ENCODE measurements at places on chromosomes 16 and 17. TPM values are rescaled to one million over a fixed set of nuclear protein-coding genes. Genes with fewer than 3 reads are reported as not detected.

Gene NPIPB2
- total RNA-seq, result 0.65 TPM

Gene ABCA5
- 9.7 TPM for total RNA-seq

Gene NDEL1
- total RNA-seq, result 76.4 TPM

Gene IKZF3
- not detected for total RNA-seq

Gene OR1A1
- total RNA-seq, result not detected

- DNase-seq, result no peak
- H3K27me3 ChIP-seq, result peaks cover 10% of the 10 kb centered on the region
- peak overlapping the region; percentile 79 for H3K4me3 ChIP-seq
- no peak overlapping the region for H3K27ac ChIP-seq
Measured at GRCh38 chr16:86569701-86570447, 3.2 kb downstream of the FOXC2 start.

GRCh38 chr17:81652906-81653771 is 3.2 kb downstream of the PDE6G start:
- no peak overlapping the region for H3K27ac ChIP-seq
- no peak overlapping the region for H3K4me3 ChIP-seq
- DNase-seq, result no peak
- H3K4me1 ChIP-seq, result 0 out of 2 replicates have a peak, but pooled peaks cover 3% of the 10 kb centered on the region
- H3K36me3 ChIP-seq, result no peaks in the 10 kb centered on the region
- H3K27me3 ChIP-seq, result peaks cover 7% of the 10 kb centered on the region

GRCh38 chr17:37506678-37507077 is 17.0 kb downstream of the DUSP14 start:
- no peaks in the 10 kb centered on the region for H3K36me3 ChIP-seq
- no peaks in the 10 kb centered on the region for H3K4me1 ChIP-seq
- peak; percentile 55 for DNase-seq

DNA sequence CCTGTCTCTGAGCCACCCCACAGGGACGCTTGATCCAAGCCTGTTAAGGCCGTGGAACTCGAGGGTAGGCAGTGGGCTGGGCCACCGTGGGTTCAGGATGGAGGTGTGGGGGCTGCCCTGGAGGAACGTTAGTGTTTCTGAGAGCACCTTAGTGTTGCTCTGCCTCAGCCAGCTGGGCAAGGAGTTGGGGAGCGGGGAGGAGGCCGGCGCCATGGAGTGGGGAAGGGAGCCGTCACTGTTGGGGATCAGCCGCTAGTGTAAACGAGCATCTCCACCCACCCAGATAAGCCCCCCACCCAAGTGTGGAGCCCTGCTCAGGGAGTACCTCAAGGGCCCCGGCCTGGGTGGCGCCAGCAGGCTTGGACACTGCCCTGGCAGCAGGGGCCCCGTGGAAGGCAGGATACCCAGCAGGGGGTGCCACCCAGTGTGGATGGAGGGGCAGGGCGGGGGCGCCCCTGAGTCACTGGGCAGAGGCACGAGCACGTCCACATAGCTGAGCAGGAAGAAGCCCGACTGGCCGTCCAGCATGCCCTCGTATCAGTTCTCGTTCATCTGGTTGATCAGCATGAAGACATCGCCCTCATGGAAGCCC is 98.6 kb downstream of the KPNA2 start:
- H3K27me3 ChIP-seq, result no peaks in the 10 kb centered on the region
- H3K4me1 ChIP-seq, result no peaks in the 10 kb centered on the region
- H3K4me3 ChIP-seq, result no peak overlapping the region
- H3K36me3 ChIP-seq, result no peaks in the 10 kb centered on the region
- DNase-seq, result no peak

DNA sequence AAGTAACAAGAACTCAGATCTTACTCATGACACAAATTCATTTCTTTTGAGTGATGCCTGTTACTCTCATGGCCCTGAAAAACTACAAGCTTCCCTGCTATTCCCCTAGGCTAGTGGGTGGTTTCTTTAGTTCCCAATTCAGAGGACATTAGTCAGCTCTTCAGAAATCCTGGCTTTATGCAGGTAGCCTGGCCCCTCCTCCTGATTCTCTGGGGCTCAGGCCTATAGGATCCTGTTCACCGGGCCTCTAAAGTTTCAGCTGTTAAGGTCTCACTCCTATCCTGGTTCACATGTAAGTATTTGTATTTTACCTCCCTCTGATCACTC is 87.3 kb upstream of the IRX5 start:
- no peaks in the 10 kb centered on the region for H3K36me3 ChIP-seq
- H3K27me3 ChIP-seq, result no peaks in the 10 kb centered on the region
- no peak for DNase-seq
- no peak overlapping the region for H3K27ac ChIP-seq

GRCh38 chr16:19400711-19401110 is 17.0 kb upstream of the TMC5 start:
- H3K4me1 ChIP-seq, result no peaks in the 10 kb centered on the region
- H3K27ac ChIP-seq, result no peak overlapping the region
- DNase-seq, result no peak

DNA sequence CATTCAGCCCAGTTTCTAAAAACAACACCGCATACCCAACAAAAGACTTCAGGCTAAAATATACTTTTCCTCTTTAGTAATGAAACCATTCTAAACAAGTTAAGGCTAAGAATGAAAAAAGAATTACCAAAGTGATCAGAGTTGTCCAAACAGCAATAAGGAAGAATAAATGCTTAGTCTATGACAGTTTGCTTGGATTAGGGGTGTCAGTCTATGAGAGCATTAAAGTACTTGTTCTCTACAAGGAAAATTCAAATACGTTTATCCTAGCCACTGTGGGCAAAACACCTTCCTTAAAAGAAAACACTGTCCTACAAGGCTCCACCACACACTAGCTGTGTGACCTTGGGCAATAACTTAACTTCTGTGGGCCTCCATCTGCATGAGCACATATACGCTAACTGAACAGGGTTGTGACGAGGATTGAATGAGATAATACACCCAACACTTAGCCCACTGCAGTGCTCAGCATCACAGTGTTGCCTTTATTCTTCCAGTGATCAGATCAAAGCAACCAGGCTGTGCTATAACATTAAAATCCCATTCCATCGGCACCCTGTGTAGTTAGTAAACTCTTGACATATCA is 53.6 kb downstream of the TEX2 start:
- no peak overlapping the region for H3K27ac ChIP-seq
- H3K27me3 ChIP-seq, result no peaks in the 10 kb centered on the region
- DNase-seq, result no peak
- peaks cover 35% of the 10 kb centered on the region for H3K4me1 ChIP-seq
- no peaks in the 10 kb centered on the region for H3K36me3 ChIP-seq

DNA sequence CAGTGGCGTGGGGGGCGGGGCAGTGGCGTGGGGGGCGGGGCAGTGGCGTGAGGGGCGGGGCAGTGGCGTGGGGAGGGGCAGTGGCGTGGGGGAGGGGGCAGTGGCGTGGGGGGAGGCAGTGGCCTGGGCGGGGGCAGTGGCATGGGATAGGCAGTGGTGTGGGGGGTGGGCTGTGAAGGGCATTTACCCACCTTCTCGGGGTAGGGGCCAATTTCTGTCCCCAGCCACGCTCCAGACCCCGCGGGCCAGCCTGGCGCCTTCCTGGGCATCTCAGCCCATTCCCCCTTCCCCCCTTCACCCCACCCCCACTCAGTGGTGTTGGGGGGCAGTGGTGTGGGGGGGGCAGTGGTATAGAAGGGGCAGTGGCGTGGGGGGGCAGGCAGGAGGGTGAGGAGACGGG is 92.7 kb downstream of the LITAF start:
- peaks cover 17% of the 10 kb centered on the region for H3K4me1 ChIP-seq
- no peaks in the 10 kb centered on the region for H3K27me3 ChIP-seq
- no peak overlapping the region for H3K27ac ChIP-seq
- no peaks in the 10 kb centered on the region for H3K36me3 ChIP-seq
- no peak for DNase-seq

DNA sequence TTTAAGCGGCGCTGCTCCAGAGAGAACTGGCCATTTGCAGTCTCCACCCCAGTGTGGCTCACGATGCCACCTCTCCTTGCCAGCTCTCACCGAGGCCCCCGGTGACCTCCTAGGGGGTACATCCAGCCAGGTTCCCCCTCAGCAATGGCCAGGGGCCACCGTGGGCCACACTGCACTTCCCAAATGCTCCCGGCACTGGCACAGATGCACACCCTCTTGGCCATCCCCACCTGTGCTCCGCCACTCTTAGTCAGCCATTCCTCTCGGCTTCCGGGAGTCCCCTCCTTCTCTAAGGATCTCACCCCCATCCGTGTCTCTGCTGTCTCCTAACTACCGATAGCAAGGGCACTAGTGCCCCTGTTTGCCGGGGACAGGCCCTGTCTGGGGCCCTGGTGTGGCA is 25.8 kb downstream of the MLYCD start:
- peaks cover 14% of the 10 kb centered on the region for H3K4me1 ChIP-seq
- no peak overlapping the region for H3K27ac ChIP-seq
- DNase-seq, result no peak
- H3K36me3 ChIP-seq, result no peaks in the 10 kb centered on the region
- no peaks in the 10 kb centered on the region for H3K27me3 ChIP-seq

DNA sequence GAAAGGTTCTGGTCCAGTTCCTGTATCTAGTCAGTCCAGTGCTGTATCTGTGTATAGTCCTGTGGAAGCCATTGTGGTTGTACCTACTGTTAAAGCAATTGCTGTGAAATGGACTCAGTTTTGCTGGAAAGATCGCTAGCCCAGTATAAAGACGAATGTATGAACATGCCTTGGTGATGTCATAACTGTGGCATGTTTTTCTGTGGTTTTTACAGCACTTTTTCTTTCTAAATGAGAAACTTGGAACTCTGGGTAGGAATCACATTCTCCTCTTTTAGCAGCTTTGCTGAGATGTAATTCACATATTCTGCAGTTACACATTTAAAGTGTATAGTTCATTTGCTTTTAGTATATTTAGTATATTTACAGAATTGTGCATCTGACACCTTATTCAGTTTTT is 58.1 kb downstream of the MAP2K4 start:
- H3K4me3 ChIP-seq, result no peak overlapping the region
- no peaks in the 10 kb centered on the region for H3K36me3 ChIP-seq
- H3K27ac ChIP-seq, result peak overlapping the region; percentile 13
- no peaks in the 10 kb centered on the region for H3K27me3 ChIP-seq
- H3K4me1 ChIP-seq, result peaks cover 12% of the 10 kb centered on the region

- H3K27me3 ChIP-seq, result no peaks in the 10 kb centered on the region
- H3K36me3 ChIP-seq, result no peaks in the 10 kb centered on the region
- H3K4me3 ChIP-seq, result no peak overlapping the region
- H3K27ac ChIP-seq, result no peak overlapping the region
- H3K4me1 ChIP-seq, result no peaks in the 10 kb centered on the region
Measured at GRCh38 chr16:19432429-19432828, 14.7 kb downstream of the TMC5 start.

DNA sequence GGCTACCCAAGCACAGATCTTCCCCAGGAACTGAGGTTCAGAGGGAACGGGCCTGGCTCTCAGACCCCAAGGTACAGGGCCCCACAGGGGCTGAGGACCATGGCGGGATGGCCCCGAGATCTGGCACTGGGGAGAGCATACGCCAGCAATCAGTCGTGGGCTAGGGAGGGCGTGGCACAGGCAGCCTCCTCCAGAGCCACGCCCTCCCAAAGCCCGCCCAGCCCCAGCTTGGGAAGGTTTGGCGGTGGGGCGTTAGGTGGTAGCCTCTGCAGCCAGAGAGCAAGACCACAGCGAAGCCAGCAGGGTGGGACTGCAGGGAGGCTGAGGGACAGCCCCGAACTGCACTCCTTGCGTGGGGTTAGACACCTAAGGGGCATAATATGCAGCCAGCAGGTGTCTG is 11.6 kb downstream of the WNT9B start:
- no peaks in the 10 kb centered on the region for H3K36me3 ChIP-seq
- no peak for DNase-seq
- H3K27ac ChIP-seq, result no peak overlapping the region
- no peaks in the 10 kb centered on the region for H3K4me1 ChIP-seq
- H3K27me3 ChIP-seq, result no peaks in the 10 kb centered on the region
- H3K4me3 ChIP-seq, result no peak overlapping the region

- H3K27me3 ChIP-seq, result no peaks in the 10 kb centered on the region
- H3K4me1 ChIP-seq, result no peaks in the 10 kb centered on the region
- no peak for DNase-seq
- no peaks in the 10 kb centered on the region for H3K36me3 ChIP-seq
- H3K4me3 ChIP-seq, result no peak overlapping the region
Measured at GRCh38 chr16:69942099-69942491, 9.0 kb upstream of the CLEC18A start.

DNA sequence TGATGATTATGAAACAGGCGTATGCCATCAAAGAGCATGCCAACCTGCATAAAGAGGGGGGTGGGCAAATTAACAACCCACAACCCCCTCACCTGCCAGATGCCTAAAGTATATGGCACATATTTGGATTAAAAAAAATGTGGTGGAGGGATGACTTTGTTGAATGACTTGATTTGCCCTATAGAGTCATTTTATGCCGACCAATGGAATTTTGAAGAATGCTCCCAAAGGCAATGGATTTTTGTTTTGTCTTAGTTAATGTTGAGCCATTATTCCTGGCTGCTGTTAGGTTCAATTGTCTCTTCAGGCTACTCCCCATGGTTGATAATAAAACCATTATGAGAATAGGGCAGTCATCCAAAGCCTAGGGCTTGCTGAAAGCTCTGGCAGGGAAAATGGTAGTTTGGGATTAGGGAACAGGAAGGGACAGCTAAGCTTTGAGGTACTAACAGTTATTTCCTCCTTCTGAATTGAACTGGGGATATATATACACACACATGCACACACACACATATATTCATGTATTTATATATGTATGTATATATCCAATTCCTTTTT is 5.8 kb upstream of the CHCT1 start:
- no peak for DNase-seq
- no peak overlapping the region for H3K4me3 ChIP-seq
- H3K27me3 ChIP-seq, result no peaks in the 10 kb centered on the region
- H3K27ac ChIP-seq, result no peak overlapping the region
- H3K4me1 ChIP-seq, result no peaks in the 10 kb centered on the region

DNA sequence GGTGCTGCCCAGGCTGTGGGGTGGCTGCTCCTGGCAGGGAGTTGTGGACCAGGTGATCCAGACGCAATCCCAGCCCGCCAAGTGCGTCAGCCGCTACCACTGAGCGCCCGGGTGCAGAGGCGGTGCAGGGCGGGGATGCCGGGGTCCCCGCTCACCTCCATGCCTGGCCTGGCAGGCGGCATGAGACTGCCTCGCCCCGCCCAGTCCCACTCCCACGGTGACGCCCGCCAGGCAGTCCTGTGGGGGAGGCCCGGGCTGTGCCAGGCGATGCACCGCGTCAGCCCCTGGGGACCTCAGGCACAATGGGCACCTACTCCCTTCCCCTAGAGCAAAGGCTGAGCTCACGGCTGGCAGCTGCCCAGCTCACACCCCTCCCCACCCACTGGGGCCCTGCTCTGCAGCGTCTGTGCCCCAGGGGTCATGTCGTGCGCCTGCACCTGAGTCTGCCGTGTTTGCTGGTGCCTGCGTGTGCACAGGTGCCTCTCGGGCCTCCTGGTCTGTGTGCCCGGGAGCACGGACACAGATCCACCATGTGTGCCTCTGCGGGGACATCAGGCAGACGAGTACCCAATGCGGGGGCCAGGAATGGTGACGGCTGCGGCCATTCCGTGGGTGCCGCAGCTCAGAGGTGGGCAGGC is 5.3 kb downstream of the RPUSD1 start:
- no peaks in the 10 kb centered on the region for H3K36me3 ChIP-seq
- H3K27me3 ChIP-seq, result no peaks in the 10 kb centered on the region
- no peak overlapping the region for H3K27ac ChIP-seq

DNA sequence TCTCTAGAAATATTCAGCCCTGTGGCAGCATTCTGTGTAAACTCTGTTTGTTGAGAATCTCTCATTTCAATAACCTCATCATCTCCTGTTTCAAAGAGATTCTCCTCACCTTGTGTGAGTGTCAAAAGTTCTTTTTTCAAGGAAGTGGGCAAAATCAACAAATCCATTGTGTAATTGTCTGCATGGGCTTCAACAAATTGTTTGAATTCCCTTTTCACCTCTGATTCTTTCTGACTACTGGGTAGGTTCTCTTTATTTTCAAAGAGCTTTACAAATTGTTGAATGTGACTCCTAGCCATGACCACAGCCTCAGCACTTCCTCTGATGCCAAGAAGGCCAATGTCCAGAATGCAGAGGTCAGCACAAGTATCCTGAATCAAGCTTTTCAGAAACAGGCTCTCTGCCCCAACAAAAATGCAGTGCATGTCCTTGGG is 48.0 kb downstream of the N4BP1 start:
- H3K36me3 ChIP-seq, result peaks cover 4% of the 10 kb centered on the region
- peak; percentile 42 for DNase-seq
- peak overlapping the region; percentile 35 for H3K27ac ChIP-seq
- no peaks in the 10 kb centered on the region for H3K27me3 ChIP-seq
